H1 (cell line): ENCODE measurements at places on chromosomes 2 and 18.

DNA sequence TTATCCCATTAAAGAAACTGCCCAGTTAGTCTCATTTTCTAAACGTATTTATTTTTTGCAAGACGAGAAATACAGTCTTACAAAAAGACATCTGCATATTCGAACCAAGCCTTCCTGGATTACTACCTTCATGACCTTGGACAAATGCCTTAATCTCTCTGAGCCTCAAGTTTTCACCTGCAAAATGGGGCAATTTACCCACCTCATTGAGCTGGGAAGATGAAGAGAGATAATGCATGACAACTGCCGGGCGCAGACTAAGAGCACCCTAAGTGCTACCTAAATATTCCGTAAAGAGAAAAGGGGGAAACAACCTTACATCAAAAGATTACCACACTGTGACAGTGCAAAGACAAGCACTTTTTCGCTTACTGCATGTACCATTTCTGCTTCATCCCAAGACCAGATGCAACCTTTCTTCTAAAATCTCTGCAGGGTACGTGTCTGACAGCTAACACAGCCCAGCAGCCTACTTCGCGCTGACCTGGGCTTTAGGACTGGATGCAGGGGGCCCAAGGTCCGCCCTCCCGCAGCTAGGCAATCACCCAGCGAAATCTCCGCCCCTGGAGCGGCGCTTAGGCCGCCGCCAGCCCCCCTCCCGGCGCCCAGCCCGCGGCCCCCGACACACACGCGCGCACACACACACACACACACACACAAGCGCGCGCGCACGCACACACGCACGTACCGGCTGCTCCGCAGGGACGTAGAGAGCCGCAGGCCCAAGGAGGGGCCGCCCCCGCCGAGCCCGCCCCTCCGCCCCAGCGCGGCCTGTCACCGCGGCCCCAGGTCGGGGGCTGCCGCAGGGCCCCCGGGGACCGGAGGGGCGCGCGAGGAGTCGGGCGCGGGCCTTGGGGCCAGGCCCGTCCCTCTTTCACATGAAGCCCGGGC is 766 bp downstream of the MAP3K2 start:
- no peaks in the 10 kb centered on the region for H3K4me1 ChIP-seq
- no peaks in the 10 kb centered on the region; the same call in 1 of the 2 replicates for H3K27me3 ChIP-seq
- no peak for DNase-seq

- no peak for DNase-seq
- H3K27me3 ChIP-seq: no peaks in the 10 kb centered on the region
- no peak overlapping the region; the same call in 1 of the 2 replicates for H3K27ac ChIP-seq
- no peaks in the 10 kb centered on the region for H3K4me1 ChIP-seq
Measured at GRCh38 chr2:85154048-85154753, 21.0 kb downstream of the TCF7L1 start.

DNA sequence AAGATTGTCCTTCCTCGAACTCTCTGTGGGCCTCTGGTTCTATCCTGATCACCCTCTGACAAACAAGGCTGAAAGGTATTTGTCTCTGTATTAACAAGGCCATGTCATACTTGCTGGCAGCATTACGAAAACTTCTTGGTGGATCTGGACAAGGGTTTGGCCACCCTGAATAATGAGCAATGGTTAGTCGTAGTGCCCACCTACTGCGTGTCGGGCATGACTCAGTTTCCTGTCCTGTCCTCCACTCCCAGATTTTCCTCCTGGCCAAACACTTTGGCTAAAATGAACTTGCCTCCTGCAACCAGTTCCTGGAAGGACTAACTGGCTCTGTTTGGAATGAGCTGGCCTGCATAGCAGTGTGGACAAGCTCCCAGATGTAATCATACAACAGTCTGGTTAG is 198.5 kb upstream of the SMIM21 start:
- H3K4me3 ChIP-seq: no peak overlapping the region
- no peak for DNase-seq
- H3K27me3 ChIP-seq: no peaks in the 10 kb centered on the region
- H3K4me1 ChIP-seq: no peaks in the 10 kb centered on the region
- H3K36me3 ChIP-seq: no peaks in the 10 kb centered on the region

DNA sequence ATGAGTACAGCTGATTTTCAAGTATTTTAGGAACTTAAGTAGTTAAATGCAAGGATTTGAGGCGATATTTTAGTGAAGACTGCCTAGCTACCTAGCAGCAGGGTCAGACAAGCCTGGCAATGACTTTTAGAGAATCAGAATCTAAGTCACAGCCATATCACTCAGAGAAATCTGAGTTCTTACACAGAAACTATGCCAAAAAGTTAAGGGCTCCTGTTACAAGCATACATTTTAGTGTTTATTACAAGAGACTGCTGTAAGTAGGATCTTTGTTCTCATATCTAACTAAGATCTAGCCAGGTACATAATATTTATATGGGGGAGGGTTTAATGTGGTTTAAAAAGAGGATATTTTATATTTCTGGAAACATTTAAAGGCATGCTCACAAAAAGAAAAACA is 37.5 kb downstream of the MAP4K3 start:
- no peaks in the 10 kb centered on the region for H3K27me3 ChIP-seq
- no peaks in the 10 kb centered on the region for H3K36me3 ChIP-seq
- no peak for DNase-seq
- no peaks in the 10 kb centered on the region; the same call in 1 of the 2 replicates for H3K4me1 ChIP-seq
- H3K4me3 ChIP-seq: no peak overlapping the region

DNA sequence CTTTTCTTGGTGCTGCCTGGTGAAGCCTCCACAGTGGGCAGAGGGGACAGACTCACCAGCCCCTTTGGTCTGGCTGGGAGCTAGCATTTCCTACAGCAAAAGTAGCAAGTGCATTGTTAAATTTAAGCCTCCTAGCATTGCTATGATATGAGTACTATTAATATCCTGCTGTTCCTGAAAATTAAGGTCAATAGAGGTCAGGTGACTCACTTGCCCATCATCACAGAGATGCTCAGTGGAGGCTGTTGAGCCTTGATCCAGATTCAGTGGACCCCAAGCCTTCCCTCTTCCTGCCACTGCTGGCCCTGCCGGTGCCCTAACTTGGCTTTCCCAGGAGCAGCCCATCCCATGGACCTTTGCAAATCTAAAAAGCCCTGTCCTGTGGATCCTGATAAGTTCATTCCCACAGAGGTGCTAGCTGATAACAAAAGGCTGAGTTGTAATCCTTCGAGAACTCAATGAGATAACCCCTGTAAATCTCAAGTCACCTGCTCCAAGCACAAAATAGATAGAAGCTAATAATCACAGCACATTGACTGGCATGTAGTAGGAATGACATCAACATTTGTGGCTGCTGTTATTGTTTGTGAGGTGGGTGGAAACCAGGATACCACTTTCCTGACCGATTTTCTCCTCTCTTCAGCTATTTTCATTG is 84.4 kb downstream of the THNSL2 start:
- no peak for DNase-seq
- H3K4me1 ChIP-seq: no peaks in the 10 kb centered on the region
- H3K27ac ChIP-seq: no peak overlapping the region
- no peaks in the 10 kb centered on the region for H3K27me3 ChIP-seq

GRCh38 chr2:175147186-175147585 is 20.8 kb downstream of the ATF2 start:
- no peaks in the 10 kb centered on the region for H3K27me3 ChIP-seq
- H3K27ac ChIP-seq: no peak overlapping the region
- no peaks in the 10 kb centered on the region for H3K4me1 ChIP-seq
- H3K36me3 ChIP-seq: peaks cover 9% of the 10 kb centered on the region; the same call in 1 of the 2 replicates
- no peak overlapping the region for H3K4me3 ChIP-seq
- DNase-seq: no peak
